CD8-positive, alpha-beta memory T cell (primary cell): ENCODE measurements at places on chromosomes 16 and 17. TPM values are rescaled to one million over a fixed set of nuclear protein-coding genes. Genes with fewer than 3 reads are reported as not detected.

GPR179 gene
- total RNA-seq = 0.07 TPM

DNA sequence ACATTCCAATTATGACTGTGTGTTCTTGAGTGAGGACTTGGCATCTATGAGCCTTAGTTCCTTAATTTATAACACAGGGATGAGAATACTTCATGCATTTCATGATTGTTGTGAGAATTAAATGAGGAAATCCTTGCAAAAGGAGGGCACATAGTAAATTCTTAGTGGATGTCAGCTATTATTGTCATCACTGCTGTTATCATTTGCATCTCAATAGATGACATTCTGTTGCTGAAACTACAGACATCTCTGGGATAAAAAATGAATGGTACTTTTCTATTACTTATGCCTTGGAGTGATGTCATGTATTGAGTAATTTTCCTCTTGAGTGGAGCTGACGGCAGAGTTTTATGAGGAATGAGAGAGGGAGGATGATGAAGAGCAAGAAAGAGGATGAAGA is 184.4 kb upstream of the CDH11 start:
- no peak for DNase-seq

GRCh38 chr17:75854881-75855309 is 240 bp downstream of the WBP2 start:
- no peak for DNase-seq

DNA sequence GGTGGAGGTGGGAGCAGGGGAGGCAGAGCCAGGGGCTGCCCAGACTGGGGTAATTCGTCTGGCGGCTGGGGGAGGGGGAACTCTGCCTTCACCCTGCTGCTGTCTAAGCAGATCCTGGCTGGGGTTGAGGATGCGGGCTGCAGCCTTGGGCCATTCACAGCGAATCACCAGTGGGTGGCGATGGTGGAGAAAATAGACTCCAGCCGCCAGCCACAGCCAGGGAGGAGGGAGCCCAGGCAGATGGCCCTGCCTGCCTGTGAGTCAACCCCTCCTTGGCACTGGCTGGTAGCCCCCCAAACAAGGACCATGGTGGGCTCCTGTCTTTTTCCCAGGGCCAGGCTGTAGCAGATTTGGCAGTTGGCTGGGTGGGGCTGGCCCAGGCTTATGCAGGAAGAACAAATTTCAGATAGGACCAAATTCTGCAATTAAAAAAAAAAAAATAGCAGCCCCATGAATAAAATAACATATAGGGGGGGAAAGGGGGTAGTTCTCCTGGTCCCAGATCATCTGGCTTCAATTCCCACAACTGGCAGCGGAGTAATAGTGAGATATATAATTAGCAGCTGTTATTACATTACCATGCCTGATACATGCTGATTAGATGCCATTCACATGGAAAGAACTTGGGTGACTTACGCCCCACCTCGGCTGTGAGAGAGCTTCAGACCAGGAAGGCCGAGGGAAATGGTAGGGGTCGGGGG is 41.5 kb upstream of the CDH5 start:
- no peak for DNase-seq

DNA sequence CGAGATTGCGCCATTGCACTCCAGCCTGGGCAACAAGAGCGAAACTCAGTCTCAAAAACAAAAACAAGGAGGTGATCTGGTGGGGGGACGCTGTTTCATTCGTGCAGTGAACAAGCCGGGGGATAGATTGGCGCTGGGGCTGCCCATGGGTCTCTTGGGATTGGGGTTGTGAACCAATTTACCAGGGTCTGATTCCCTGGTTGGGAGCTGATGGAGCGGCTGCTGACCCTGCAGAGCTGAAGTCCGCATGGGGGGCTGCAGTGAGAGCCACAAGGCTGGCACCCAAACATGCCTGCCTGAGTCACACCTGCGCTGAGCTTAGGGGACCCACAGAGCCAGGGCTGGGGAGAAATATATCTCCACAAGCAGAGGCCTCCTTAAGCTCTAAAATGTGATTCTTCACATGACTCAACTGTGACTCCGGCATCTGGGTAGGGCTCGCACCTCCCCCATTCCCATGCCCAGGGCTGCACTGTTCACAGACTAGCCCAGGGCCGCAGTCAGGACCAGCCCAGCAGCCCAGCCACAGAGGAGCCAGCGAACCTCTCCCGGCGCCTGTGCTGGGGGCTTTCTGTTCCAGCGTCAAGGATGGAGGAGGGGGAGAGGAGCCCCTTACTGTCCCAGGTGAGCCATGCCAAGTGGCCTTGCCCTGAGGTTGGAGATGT is 5.0 kb downstream of the TSPAN10 start:
- no peak for DNase-seq

- no peak for DNase-seq
Measured at GRCh38 chr17:65820306-65820705, 258.9 kb upstream of the AXIN2 start.

GRCh38 chr16:76897816-76898215 is 293.2 kb upstream of the MON1B start:
- DNase-seq = no peak

DNA sequence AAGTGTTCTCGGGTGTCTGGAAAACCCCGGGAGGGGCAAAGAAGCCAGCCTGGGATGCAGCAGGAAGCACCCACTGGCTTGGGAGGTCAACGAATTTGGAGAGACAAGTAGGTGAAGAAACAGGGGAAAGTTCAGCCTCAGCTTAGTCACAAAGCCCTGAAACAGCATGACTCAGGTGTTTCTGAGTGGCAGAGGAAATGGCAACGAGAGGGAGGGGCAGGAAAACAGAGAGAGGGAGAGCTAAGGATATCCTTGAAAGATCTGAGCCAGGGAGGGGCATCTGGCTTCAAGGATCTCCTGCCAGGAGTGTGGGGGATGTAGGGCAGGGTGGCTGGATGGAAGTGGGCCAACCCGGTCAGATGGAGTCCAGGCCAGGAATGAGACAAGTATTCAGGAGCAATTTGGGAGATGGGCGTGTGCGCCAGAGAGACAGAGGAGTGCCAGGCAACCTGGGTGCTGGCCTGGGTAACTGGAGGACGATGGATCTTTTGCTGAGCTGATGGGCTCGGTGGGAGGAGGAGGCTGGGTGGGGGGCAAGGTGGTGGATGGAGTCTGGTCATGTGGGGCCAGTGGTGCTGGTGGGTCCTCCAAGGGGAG is 27.2 kb downstream of the ABCC3 start:
- DNase-seq = no peak

- no peak for DNase-seq
Measured at GRCh38 chr17:9383826-9384225, 191.8 kb downstream of the STX8 start.

TTLL6 gene
- not detected for total RNA-seq

- no peak for DNase-seq
Measured at GRCh38 chr17:6712058-6712853, 913 bp downstream of the SLC13A5 start.

- no peak for DNase-seq
Measured at GRCh38 chr17:28521311-28522085, 15.3 kb downstream of the FOXN1 start.

- DNase-seq = no peak
Measured at GRCh38 chr17:52647411-52647810, 488.9 kb upstream of the CA10 start.

DNA sequence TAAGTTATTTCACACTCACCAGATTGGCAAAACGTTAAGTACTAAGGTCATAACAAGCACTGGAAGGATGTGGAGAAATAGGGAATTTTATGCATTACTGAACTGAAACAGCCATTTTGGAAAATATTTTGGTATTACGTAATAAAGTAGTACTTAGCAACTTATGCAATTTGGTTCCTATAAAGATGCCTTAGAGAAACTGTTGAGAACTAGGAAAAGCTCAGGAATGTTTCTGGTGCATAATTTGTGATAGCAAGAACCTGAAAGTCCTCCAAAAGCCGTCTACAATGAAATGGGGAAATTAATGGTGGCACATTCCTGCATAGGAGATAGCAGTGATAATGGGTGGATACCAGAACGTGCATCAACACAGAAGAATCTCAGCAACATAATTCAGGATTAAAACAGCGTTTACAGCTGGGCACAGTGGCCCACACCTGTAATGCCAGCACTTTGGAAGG is 472.5 kb downstream of the WWOX start:
- no peak for DNase-seq

DNA sequence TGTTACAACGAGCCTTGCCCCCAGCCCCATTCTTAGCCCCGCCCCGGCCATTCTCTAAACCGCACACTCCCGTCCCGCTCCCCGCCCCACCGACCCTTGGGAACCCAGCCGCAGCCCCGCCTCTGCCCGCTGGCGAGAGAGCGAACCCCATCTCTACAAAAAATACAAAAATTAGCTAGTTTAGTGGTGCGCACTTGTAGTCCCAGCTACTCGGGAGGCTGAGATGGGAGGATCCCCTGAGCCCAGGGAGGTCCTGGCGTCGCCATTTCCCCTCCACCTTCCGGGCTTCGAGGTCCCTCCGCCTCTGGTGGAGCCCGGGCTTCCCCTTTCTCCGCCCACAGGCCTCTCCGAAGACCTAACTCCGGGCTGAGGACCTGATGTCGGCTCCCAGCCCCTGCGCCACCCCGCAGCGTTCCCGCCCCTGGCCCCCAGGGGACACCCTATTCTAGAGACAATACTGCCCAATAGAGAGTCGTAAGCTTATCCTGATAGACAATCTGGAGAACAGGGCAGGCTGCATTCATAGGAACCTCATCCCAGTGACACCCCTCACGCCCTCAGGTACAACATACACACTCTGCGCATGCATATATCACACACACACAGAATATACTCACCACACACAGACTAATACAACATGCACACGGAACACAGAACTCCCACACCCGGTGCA is 480 bp upstream of the PROCA1 start:
- peak; percentile 63 for DNase-seq

PRSS53 gene
- 4.6 TPM for total RNA-seq

- DNase-seq = no peak
Measured at GRCh38 chr16:19488213-19488640, 33.7 kb downstream of the GDE1 start.

- DNase-seq = no peak
Measured at GRCh38 chr16:25269879-25270278, 12.2 kb upstream of the ZKSCAN2 start.

DNA sequence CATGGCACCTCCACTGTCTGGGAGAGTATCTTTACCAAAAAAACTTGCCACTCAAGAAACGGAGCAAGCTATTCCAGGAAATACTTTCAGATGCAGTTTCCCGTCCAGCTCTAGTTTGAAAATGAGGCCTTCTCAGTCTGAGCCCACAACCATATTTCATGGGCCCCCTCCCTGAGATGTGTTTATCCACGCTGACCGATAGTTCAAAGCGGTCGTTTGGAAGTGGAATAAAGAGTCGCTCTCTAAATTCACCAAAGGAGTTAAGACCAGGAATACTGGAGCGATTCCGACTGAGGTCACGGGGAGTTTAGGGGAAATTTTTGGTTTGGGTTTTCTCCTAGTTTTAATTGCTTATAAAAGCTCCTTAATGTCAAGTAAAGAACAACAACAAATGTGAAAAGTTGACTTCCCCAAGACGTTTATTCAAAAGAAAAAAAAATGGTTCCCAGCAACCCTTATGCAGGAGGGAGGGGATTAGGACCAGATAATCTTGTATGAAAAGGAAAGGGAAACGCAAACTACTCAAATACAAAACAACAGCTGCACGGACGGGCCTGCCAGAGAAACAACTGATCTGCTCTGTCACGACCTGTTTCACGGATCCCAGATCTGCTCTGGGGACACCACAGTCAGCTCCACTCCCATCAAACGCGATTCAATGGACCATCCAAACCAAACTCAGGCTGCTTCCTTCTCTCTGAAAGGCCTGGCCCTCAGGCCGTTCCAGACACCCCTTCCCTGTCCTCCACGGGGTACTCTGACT is 77.1 kb downstream of the MRM3 start:
- no peak for DNase-seq

GRCh38 chr17:29004081-29004692 is 1.6 kb downstream of the SEZ6 start:
- DNase-seq = no peak

GRCh38 chr17:10600571-10600970 is 51.1 kb upstream of the MYH2 start:
- no peak for DNase-seq

GRCh38 chr17:4004517-4005295 is 40.5 kb upstream of the ATP2A3 start:
- peak; percentile 59 for DNase-seq

GRCh38 chr17:33940769-33941370 is 314.2 kb upstream of the CCL2 start:
- DNase-seq = no peak

- DNase-seq = no peak
Measured at GRCh38 chr17:77421630-77421972, 280.8 kb downstream of the SEC14L1 start.

GRCh38 chr17:59437791-59438281 is 106.4 kb downstream of the YPEL2 start:
- DNase-seq = no peak

GRCh38 chr17:13490906-13491482 is 110.7 kb downstream of the HS3ST3A1 start:
- DNase-seq = no peak

GRCh38 chr16:46927273-46927672 is 43.1 kb downstream of the GPT2 start:
- no peak for DNase-seq

DNA sequence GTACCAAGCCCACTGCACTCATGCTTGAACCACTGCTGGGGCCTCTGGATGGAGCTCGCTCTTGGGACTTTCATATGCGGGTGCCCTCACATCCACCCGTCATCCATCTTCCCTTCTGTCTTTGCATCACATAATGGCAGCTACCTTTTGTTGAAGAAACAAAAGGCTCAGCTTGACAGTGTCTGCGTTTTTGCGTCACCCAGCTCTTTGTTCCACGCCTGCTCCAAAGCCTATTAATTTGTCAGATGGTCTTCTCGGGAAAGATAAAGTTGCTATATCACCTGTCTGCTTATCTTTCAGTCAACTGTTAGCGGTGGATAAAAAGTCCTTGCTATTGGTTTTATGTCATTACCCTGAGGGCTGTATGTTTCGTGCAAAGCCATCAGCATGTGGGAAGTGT is 18.1 kb upstream of the BCO1 start:
- DNase-seq = no peak

DNA sequence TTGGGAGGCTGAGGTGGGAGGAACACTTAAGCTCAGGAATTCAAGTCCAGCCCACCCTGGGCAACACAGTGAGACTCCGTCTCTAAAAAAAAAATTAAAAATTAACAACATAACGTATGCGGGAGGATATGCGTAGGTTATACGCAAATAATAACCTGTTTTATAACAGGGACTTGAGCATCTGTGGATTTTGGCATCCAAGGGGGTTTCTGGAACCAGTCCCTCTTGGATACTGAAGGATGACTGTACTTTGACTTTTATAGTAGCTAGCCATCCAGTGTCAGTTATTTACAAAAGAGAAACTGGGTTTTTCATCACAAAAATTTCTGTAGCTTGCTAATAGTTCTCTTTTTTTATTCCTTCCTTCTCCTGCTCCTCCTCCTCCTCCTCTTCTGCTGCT is 64.5 kb downstream of the TNRC6C start:
- DNase-seq = no peak
